ENCODE measurements at places on chromosomes 16 and 17.

DNA sequence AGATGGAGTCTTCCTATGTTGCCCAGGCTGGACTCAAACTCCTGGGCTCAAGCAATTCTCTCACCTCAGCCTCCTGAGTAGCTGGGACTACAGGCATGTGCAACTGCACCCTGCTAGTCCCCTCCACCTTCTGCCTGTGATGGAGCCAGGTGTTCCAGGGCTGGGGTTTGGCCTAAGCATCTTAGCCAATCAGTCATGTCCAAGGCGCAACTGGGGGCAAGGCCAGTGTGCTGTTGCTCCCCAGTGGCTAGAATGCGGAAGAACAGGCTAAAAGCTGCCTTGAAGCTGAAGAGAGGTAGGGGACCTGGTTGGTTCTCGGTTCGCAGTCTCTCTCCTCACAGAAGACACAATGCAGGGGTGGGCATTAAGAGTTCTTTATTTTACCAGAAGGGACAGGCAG is 18.6 kb downstream of the FLOT2 start:
- no peak for DNase-seq

DNA sequence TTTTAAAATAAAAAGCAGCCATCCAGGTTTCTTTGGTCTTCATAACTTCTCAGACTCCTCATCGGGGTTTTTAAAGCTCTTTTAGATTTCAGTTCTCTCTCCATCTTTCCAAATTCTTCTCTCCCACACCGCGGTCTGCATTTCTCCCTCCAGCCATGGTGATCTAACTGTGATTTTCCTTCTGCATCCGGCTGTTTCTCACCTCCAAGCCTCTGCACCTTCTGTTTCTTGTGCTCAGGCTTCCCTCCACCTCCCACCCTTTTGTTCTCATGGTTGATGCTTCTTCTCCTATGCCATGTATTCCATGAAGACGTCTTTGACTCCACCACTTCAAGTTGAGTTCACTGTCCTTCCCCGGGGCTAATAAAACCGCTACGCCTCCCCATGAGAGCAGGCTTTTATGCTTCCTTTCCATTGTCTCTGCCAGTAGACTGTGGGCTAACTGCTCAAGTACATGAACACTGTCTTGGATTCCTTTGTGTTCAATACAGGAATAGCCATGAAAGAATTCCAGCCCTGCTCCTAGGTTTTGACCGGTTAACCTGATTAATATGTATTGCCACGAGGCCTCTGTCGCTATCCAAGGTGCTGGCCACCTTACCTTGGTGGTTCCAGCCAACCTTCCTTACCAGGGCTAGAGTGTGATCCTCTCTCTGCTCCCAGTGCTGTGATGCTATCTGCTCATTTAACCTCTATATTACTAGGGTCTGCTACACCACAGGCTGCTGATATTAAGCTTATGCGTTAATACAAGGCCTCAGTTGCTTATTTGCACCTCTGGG is 625.1 kb downstream of the HS3ST4 start:
- no peak for DNase-seq

GRCh38 chr16:84021488-84021887 is 21.1 kb downstream of the SLC38A8 start:
- DNase-seq: no peak

- no peak for DNase-seq
Measured at GRCh38 chr17:56939869-56940484, 20.9 kb downstream of the COIL start.

DNA sequence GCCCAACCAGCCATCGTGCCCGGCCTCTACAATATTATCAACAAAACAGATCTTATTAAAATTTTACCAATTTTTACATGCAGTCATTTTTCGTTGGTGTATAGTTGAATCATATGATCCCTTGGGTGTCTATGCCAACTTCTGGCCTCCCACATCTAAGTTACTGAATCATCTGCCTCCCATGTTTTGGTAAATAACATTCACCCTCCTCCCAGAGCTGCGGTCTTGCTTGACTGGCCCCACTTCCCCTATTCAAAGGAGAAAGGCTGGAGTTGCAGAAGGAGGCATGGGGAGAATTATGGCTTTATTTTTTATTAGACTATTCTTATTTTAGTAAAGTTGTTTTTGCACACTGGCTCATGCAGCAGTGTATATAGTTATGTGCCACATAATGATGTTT is 18.5 kb upstream of the CCL23 start:
- no peak for DNase-seq

GRCh38 chr16:10552998-10553491 is 27.4 kb downstream of the EMP2 start:
- DNase-seq: no peak

GRCh38 chr17:14779241-14779640 is 478.4 kb downstream of the HS3ST3B1 start:
- no peak for DNase-seq

- no peak for DNase-seq
Measured at GRCh38 chr16:1007284-1007850, 25.8 kb downstream of the SOX8 start.

- DNase-seq: no peak
Measured at GRCh38 chr17:42404326-42405055, 16.2 kb upstream of the STAT3 start.

GRCh38 chr16:56880685-56881084 is 15.7 kb downstream of the SLC12A3 start:
- DNase-seq: no peak

DNA sequence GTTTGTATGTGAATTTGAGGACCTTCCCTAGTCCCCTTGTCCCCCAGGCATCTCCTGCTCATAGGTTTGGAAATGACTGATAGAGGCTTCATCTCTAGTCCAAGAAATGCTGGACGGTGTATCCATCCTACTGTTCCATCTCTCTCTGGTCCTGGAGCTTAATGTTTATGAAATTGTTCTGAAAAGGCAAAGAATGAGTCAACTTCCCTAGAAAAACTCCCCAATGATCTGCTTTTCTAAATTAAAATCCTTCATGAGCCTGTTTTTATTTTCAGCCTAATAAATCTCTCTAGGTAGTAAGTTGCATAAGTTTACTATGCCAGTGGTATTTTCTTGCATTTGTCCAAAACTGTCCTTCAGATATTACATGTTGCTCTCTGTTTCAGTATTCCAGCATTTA is 2.1 kb upstream of the IGSF6 start:
- DNase-seq: no peak

GRCh38 chr17:44794851-44795413 is 35.2 kb downstream of the GJC1 start:
- DNase-seq: no peak

DNA sequence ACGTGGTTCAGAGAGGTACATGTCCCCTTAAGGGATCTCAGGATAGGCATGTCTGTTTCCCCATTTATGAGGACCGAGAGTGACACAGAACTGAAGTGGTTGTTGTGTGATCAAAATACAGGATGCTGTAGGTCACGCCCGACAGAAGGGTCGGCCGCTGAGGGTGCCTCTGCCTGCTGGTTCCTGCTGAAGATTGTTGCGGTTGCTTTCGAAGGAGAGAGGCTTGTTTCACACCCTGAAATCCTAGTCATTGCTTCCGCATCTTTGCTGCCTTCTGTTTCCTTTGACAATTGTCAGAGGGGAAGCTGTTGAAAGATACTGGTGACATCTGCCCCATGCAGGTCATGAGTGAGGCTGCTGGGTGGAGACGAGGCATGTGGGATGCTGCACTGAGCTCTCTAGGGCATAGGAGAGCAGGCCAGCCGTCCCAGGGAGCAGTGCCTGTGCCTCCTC is 3.8 kb upstream of the NAT9 start:
- DNase-seq: no peak

- DNase-seq: no peak
Measured at GRCh38 chr17:6558276-6558675, 1.9 kb upstream of the PITPNM3 start.

DNA sequence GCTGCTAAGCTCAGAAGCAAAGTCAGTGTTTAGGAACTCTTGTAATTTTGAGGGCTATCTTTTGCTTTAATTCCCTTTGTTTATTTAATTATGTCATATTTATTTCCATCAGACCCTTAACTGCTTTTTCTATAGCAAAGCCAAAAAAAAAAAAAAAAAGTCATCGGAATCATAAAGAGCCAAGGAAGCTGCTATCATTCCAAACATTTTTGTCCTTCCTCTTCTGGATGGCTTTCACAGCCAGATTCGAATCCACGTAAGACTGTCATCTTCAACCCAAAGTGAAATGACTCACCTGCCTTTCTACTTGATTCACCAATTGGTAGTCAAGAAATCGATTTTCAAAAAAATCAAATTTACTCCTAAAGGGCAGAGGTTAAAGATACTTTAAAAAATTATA is 38.4 kb downstream of the WIPI1 start:
- DNase-seq: no peak

- no peak for DNase-seq
Measured at GRCh38 chr17:37318931-37319594, 56.7 kb upstream of the C17orf78 start.

DNA sequence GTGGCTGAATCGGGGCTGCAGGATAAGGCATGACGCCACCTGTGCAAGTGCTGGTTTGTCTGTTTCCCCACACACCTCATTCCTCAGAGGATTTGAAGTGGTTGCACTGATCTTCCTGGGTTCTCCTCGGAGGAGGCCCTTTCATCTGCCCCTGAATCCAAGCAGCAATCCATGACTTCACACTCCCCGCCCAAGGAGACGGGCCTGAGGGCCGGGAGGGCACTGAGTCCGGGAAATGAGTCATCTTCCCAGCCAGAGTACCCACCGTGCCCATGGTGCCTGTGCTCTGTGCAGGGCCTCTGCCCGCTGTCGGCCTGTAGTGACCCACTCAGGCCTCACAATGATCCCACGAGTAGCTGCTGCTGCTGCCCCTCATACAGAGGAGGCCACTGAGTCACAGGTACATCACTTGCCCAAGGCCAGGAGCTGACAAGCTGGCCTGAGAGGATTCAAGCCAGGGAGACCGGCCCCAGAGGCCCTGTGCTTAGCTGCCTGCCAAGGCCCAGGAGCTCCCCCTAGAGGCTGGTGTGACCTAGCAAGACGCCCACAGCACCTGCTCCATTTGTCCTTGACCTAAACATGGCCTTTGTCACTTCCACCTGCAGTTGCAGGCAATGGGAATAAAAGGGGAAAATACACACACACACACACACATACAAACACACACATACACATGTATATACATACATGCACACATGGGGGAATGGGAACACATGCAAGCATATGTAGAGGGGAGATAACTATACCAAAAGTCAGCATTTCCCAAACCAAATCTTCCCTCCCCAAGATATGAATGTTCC is 240.0 kb downstream of the C16orf95 start:
- no peak for DNase-seq

GRCh38 chr17:6651919-6652452 is 424 bp downstream of the C17orf100 start:
- DNase-seq: no peak

- DNase-seq: no peak
Measured at GRCh38 chr16:48321317-48322036, 63.7 kb downstream of the SIAH1 start.

- DNase-seq: no peak
Measured at GRCh38 chr16:65306722-65307121, 184.9 kb upstream of the CDH11 start.

DNA sequence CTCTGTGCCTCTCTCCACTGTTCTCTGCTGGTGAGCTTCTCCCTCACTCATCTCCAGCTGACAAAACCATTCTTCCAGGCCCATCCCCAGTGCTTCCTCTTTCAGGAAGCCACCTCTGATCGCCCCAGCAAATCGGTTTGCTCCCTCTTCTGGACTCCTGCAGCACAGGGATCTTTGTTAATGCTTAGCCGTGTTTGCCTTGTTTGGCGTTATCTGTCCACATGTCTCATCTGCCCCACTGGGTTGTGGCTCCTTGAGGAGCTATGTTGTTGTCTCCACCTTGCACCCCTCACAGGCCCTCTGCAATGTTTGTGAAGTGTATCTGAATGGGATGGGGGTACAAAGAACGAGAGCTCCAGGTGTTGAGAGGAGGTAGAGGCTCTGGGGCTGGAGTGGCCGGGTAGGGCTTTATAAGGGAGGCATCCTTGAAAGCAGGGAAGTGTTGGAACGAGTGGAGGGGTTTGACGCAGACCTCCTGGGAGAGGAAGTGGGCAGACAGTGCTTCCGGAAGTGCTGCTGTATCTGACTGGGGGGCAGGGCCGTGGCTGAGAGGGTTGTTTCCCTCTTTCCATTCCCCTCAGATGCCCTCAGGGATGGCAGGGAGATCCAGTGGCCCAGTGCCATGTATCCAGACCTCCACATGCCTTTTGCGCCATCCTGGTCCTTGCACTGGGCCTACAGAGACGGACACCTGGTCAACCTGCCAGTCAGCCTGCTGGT is 27.8 kb downstream of the CASKIN2 start:
- DNase-seq: no peak

- DNase-seq: no peak
Measured at GRCh38 chr16:69867784-69868560, 83.2 kb upstream of the CLEC18A start.

- no peak for DNase-seq
Measured at GRCh38 chr17:48612854-48613691, 2.0 kb downstream of the HOXB8 start.

- no peak for DNase-seq
Measured at GRCh38 chr16:82814059-82814458, 187.3 kb downstream of the CDH13 start.

DNA sequence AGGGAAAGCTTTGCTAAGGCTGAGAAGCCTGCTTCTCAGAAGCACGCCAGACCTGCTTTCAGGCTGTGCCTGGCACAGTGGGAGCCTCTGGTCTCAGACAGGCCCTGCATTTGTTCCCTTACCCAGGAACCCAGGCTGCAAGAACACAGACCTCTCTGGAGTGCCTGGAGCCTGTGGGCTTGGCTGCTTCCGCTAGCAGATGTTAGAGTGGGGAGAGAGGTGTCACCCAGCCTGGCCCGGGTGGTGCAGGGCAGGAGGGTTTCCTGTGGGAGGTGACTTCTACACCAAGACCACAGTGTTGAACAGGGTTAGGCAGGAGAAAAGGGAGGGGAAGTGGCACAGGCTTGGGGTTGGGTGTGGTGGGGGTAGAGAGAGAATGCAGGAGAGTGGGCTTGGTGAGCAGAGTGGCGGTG is 35.8 kb upstream of the ADGRG1 start:
- DNase-seq: peak; percentile 55

Measured in stimulated activated CD8-positive, alpha-beta memory T cell treated with anti-CD3 and anti-CD28 coated beads, Interleukin-4, amount 100 ng/mL, for 1 hour (primary cell).